Stimulated activated CD4-positive, alpha-beta T cell treated with anti-CD3 and anti-CD28 coated beads, Interleukin-1b, Interleukin-23, amount 100 ng/mL, for 24 hours (primary cell): ENCODE measurements at places on chromosomes 5 and 9.

DNA sequence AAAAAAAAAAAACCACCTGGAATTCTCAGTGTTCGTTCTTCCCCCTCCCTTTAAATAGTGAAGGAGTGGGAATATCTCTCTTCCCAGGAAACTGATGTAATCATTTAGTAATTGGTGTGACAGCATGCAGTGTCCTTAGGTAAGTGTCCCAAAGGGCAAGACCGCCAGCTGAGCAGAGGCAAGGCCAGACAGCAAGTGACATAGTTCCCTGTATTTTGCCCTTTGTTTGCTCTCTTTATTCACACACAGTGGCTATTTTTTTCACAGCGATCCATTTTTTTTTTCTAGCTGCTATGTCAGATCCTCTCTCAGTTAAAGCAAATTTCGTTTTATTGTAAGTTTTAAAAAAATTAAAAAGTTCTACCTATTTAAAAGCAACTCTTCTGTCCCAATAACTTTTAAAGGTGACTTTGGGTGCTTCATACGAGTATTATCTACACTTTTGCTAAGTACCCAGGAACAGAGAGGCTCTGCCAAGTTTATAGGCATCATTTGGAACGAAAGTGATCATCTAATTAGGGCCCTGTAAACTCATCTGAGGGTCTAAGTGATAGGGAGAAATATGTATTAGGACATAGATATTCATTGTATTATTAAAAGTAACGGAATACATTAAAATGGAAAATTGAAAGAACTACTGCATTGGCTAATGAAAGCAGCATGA is 98.2 kb upstream of the ALDH1A1 start:
- no peak for DNase-seq

DNA sequence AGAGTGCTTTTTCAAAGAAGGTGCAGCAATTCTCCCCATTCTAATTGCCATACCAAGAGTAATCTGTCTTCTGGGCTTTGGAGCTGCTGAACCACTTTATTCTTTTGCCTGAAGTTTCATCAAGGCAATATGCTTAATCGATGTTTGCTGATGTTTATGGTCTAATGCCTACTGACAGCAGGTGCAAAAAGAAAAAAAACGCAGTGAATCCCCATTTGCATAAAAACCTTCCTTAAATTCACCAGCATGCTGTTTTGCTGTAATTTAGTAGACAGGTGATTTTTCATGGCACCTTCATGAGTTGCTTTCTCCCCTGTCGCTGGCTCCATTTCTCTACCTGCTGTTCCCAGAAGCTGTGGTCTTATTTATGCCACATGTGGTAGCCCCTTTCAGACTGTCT is 83.1 kb upstream of the MAST4 start:
- DNase-seq = no peak

- no peak for DNase-seq
Observed at GRCh38 chr5:141780952-141781781, 97.0 kb downstream of the PCDH1 start.

DNA sequence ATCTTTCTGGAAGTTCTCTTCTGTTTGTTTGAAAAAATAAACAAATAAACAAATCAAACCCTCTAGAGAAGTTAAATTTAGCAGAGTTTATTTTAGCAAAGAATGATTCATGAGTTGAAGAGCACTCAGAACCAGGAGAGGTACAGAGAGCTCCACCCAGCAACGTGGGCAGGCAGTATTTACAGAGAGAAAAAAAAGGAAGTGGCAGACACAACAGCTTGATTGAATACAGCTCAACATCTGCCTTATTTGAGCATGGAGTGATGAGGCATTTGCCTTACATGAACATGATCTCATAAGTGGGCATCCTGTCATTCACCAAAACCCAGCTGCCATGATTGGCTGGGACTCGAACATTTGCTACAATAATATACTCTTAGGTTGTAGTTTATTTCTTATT is 381.6 kb upstream of the ADAMTS16 start:
- DNase-seq = no peak

GRCh38 chr9:115116421-115117284 is 1.3 kb downstream of the TNC start:
- no peak for DNase-seq

GRCh38 chr5:112511920-112512319 is 92.8 kb upstream of the EPB41L4A start:
- no peak for DNase-seq

- DNase-seq = no peak
Observed at GRCh38 chr9:38393128-38393796, 760 bp downstream of the ALDH1B1 start.

GRCh38 chr5:115713408-115713807 is 87.6 kb upstream of the TMED7 start:
- DNase-seq = no peak

DNA sequence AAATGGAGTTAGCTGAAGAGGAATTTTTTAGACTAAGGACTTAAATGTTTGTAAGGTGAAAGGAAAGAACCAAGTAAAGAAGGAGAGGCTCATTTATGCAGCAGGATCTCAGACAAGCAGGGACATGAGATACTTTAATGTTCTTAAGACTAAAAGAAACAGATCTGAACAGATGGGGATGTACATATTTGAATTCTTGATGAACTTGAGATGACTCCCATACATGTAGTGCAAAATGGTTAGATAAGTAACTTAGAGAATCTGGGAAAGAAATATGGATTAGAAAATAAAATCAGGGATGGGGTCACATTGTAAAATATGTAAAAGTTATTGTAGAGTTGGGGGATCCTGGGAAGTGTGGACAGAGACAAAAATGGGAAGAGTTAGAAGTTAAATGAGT is 27.1 kb upstream of the PSAT1 start:
- DNase-seq = no peak

DNA sequence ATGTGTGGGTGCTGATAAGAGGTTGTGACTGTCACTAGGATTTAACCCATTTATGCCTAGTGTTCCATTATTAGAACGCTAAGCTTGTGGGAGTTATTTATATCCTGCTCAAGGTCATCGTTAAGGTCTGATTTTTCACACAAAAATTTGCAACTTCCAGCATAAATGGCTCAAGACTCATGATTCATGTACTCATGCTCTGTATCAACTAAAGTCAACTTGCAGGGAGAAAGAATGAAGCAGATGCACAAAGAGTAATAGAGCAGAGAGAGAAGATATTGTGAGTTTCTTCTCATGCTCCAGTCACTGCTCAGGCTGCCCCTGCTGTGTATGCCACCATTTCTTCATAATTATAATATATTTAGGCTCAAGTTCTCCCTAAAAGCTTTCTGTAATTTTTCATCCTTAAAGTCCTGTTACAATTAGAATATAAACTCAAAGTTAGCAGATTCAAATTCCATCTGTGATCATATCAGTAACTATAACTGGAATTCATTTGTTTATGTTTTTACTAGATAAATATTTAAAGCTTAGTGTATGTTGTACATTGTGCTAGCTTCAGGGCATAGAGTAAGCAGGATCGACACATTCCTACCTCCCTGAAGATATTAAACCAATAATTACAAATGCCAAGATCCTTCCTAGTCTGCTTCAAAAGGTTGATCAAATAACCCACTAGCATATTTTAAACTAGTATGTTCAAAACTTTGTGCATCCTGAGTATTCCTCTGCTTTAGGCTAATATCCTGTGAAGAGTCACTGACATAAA is 136.7 kb downstream of the NUDT12 start:
- no peak for DNase-seq

DNA sequence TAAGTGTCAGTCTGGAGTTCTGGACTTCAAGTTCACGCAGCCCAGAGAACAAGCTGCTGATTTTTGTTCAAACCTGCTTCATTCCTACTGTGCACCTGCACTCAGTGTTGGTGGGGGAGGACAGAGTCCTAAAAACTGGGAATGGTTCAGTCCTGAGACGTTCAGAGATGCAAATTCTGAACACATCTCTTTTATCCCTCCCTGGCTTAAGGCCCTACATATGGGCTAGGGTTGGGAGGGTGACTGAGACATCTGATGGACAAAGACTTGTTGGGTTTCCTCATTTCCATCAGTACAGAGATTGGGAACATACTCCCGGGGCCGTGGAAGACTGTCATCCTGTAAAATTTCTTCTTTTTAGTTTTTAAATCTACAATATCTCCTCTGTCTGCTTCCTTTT is 83.0 kb upstream of the TTC23L start:
- DNase-seq = no peak

GRCh38 chr5:39076757-39077728 is 2.8 kb upstream of the RICTOR start:
- no peak for DNase-seq

DNA sequence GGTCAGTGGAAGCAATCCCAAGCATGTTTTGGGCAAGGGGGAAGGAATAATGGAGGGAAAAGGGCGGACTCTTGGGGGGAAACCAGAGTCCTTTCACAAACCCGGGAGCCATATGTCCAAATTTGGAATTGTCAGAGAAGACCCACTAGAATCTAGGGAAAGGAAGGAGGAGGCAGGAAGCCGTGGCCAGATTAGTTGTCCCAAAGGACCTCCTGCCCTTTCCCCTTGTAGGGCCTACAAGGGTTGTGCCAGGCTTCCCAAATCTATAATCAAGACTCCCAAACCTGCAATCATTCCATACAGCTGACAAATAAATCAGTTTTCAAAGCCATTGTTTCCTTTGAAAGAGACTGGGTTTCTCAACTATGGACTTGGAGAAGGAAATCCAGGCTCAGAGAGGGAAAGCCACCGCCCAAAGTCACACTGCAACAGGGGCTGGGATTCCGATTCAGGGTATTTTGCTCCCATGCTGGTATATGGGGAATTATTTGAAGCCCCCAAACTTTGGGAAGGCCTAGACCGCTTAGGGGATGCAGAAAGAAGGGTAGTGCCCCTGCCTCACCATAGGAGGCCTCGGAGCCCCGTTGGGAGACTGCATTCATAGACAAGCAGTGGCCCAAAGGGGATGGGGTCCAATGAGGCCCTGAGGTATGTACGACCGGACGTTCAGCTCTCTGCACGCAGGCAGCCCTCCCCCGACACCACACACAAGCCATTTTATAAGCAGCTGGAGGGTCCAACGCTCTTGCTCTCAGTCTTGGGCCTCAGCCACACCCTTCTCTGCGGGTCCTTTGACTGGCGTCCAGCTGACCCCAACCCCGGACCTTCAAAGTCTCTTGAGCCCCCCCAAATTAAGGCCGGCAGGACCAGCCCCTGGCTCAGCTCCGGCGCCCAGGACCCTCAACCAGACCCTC is 815 bp downstream of the ANXA6 start:
- DNase-seq = no peak

DNA sequence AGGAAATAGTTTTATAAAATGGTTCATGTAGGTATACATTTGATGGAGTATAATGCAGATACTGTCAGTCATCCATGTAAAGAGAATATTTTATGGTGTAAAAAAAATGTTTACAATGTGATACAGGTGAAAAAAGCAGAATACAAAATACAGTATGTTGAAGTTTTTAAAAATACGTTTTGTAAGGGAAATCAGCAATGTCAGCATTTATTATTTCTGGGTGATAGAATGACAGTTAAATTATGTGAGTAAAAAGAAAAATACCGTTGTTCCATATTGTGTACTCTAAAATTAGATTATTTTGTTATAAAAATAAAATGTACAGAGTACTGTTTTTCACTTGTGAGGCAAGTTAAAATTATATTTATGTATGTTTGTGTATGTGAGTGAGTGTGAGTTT is 69.0 kb downstream of the UBE2R2 start:
- no peak for DNase-seq

- no peak for DNase-seq
Observed at GRCh38 chr9:91488341-91488740, 64.7 kb upstream of the NFIL3 start.

GRCh38 chr9:34994260-34994899 is 4.8 kb downstream of the DNAJB5 start:
- DNase-seq = no peak

DNA sequence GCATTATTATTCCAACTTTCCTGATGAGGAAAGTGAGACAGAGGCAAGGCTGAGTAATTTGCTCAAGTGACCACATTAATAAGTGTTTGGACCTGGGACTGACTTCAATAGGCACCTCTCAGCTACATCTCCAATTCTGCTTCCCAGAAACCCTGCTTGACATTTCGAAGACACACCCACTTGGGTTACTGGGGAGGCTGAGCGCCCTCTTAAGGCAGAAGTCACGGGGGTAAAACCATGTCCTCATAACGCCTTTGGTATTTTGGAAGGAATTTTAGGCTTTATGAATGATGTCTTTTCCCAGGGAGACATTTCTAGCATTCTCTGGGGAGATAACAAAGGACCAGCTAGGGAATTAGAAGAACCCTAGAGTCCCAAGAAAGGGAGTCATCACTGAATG is 53.3 kb downstream of the TRPC7 start:
- DNase-seq = no peak

- no peak for DNase-seq
Observed at GRCh38 chr5:41683181-41683580, 172.8 kb upstream of the PLCXD3 start.

GRCh38 chr5:10222326-10222725 is 27.4 kb downstream of the ATPSCKMT start:
- DNase-seq = no peak

DNA sequence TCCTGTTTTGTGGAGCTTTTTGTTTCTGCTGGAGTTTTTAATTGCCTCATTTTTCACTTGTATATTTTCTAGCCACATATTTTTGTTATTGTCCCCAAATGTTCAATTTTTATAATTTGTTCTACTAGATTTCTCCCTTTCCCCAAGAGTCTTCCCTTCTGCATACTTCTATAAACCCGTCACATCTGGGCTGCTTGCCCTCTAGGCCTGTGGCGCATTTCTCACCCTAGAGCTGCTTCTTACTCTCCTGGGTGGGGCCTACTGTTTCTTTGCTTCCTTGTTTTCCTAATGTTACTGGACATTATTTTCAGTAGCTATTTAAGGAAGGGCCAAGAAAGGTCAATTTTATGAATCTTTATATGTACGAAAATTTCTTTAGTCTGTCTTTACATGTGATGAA is 51.5 kb downstream of the NXNL2 start:
- DNase-seq = no peak

GRCh38 chr5:88872971-88873370 is 10.0 kb downstream of the MEF2C start:
- no peak for DNase-seq

DNA sequence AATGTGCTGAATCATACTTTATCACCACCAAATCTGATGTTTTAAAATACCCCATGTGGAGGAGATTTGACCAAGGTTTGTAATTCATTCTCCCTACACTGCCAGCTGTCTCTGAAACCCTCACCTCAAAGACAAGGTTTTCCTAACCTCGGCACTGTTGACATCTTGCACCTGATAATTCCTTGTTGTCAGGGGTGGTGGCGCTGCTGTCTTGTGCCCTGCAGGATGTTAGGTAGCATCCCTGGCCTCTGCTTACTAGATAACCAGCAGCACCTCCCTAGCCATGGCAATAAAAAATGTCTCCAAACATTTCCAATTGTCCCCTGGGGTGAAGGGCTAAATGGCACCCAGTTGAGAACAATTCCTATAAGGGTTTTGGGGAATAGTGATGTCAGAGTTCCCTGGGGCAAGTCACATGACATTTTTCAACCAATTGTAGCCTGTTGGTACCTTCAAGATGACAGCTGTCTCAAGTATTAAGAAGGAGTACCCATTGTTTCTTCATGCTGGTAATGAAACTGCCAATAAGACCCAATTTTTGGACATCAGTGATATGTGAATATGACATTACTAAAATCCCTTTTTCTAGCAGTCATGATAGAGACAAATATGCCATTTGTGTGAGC is 160.6 kb upstream of the PLCXD3 start:
- DNase-seq = no peak

GRCh38 chr5:26579712-26580111 is 458.7 kb downstream of the CDH9 start:
- DNase-seq = no peak
